ENCODE measurements at places on chromosomes 5 and 9. TPM values are rescaled to one million over a fixed set of nuclear protein-coding genes. Genes with fewer than 3 reads are reported as not detected.

The COL27A1 gene
- 8.0 TPM for total RNA-seq

The CTXN3 gene
- not detected for total RNA-seq

The SPATA31A1 gene
- not detected for total RNA-seq

The EPB41L4B gene
- total RNA-seq = 9.9 TPM
